A549 treated with AZD2906 at 1 μM for 4 hours (cell line): ENCODE measurements at places on chromosomes 5 and 9. TPM values are rescaled to one million over a fixed set of nuclear protein-coding genes. Genes with fewer than 3 reads are reported as not detected.

The IL9 gene
- not detected in 5 replicates for total RNA-seq

The GCNT4 gene
- total RNA-seq = 0.22 to 0.31 TPM (median 0.29 TPM) in 5 replicates

The IL5 gene
- total RNA-seq = not detected in 5 replicates

The CMBL gene
- 20.5 to 23.9 TPM (median 21.4 TPM) in 5 replicates for total RNA-seq

The ITK gene
- total RNA-seq = 0.05 to 0.32 TPM (median 0.08 TPM) in 5 replicates

The PCDHB5 gene
- total RNA-seq = 1.3 to 1.7 TPM (median 1.4 TPM) in 5 replicates

The RASGRF2 gene
- total RNA-seq = 1.0 to 1.5 TPM (median 1.2 TPM) in 5 replicates

The TPD52L3 gene
- not detected in 5 replicates for total RNA-seq

The OTULIN gene
- 19.9 to 22.6 TPM (median 20.3 TPM) in 5 replicates for total RNA-seq

The PTGES gene
- 151 to 187 TPM (median 161 TPM) in 5 replicates for total RNA-seq

The S100Z gene
- not detected in 5 replicates for total RNA-seq

The GABBR2 gene
- 0.11 to 0.25 TPM (median 0.14 TPM) in 5 replicates for total RNA-seq

The SPRY4 gene
- 8.2 to 11.4 TPM (median 10.2 TPM) in 5 replicates for total RNA-seq

The WDR38 gene
- 0.11 to 0.23 TPM (median 0.14 TPM) in 5 replicates for total RNA-seq

The SYK gene
- total RNA-seq = 0.02 to 0.17 TPM (median 0.03 TPM) in 4 of 5 replicates, not detected in the other

The PCDHA6 gene
- 0.03 to 0.07 TPM (median 0.07 TPM) in 5 replicates for total RNA-seq
